ENCODE measurements at places on chromosomes 7 and 10.

GRCh38 chr10:117140525-117140902 is 2.4 kb upstream of the VAX1 start:
- DNase-seq, result no peak

DNA sequence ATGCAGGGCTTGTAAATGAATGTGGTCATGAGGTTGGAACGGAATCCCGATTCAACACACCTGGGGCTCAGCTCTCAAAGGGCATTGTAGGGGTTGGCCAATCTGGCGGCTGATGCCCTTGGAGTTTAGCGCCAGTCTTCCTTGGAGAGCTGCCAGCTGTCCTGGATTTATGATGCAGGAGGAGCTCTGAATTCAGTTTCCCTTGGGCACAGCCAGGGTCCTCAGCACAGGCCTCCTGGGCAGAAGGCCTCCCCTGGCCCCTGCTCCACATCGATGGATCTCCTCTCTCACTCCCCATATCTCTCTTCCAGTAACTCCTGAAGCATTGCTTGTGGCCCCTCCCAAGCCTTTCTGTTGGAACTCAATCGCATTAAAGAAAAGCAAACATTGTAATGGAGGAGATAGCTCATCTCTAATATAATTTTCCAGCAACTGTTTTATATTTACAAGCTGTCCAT is 985 bp upstream of the CYTH3 start:
- no peak for DNase-seq

GRCh38 chr7:127872122-127872521 is 159.1 kb downstream of the LRRC4 start:
- DNase-seq, result no peak

DNA sequence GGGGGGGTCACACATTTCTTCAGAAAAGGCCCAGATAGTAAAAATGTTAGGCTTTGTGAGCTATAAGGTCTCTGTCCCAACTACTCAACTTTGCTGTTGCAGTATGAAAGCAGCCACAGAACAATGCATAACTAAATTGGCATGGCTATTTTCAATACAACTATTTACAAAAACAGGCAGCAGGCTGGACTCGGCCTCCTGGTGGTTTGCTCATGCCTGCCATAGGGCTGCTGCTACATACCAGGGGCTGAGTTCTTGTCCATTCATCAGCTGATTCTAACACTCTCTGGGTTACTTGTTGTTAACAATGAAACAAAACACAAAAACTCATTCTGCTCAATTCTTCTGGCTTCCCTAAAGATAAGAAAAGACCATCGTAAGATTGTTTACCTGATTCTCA is 109.4 kb upstream of the ADAM12 start:
- no peak for DNase-seq

DNA sequence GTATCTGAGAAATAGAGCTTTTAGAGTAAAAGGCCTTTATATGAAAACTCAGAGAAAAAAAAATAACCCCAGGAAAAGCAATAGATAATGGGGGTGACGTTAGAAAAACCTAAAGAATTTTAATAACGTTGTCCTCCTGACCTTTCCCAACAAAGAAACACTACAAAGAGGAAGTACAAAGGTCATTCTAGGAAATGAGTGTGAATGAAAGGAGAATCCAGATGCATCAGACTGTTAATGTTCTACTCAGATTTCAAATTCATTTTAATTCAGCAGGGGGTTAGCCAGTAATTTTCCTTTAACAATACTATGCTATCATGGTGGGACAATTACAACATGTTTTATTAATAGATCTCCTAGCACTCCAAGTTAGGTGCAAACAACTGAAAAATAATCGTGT is 73.8 kb upstream of the CDK1 start:
- no peak for DNase-seq

GRCh38 chr7:158612546-158612945 is 24.9 kb upstream of the PTPRN2 start:
- no peak for DNase-seq

DNA sequence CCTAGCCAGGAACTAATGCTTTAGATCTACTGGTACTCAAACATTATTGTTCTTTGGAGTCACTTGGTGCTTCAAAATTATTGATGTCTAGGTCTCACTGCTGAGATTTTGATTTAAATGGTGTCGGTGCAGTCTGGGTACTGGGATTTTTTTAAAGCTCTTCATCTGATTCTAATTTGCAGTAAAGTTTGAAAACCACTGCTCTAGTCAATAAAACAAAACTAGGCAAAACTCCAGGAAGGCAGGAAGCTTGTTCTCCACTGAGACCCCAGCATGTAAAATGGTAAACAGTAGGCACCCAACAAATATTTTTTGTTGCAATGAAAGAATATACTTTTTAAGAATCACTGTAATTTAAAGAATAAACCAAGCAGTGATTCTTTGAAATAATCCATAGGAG is 49.7 kb downstream of the ADD3 start:
- no peak for DNase-seq

- DNase-seq, result no peak
Observed at GRCh38 chr7:6413637-6414036, 34.1 kb downstream of the DAGLB start.

DNA sequence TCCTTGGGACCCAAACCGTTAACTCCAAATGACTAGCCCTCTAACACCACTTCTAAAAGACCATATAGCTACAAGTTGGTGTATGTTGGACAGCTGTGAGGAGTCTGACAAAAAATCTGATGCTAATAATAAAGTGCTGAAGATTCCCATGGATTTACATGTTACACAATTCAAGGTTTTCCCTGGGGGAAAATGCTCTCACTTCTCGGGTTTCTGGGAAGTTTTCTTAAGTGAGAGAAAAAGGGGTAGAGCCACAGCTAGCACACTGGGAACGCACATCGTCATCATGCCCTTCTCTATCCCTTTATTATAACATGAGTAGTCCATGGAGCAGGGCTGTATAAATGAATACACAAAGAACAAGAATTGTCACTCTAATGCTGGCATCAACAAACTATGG is 162.1 kb downstream of the CHCHD3 start:
- no peak for DNase-seq

DNA sequence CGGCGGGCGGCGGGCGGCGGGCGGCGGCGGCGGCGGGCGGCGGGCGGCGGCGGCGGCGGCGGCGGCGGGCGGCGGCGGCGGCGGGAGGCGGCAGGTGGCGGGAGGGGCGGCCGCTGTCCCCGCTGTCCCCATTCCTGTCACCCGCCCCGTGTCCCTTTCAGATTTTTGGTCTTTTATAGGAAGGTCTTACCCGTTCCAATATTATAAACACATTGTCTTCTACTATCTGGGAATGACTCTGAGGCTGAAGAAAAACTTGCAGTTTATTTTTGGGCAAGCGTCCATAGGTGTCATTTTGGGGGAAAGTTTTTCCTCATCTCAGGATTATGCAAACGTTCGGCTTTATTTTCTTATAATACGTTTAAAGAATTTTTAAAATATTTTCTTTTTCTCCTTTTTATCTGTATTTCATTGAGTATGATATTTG is 578 bp downstream of the ZNF713 start:
- peak; percentile 16 for DNase-seq

GRCh38 chr7:107506674-107507339 is 37.0 kb downstream of the GPR22 start:
- DNase-seq, result no peak

- no peak for DNase-seq
Observed at GRCh38 chr10:6591668-6592067, 11.6 kb upstream of the PRKCQ start.

GRCh38 chr10:6347391-6347951 is 144.7 kb downstream of the PFKFB3 start:
- DNase-seq, result no peak

- DNase-seq, result no peak
Observed at GRCh38 chr7:29495653-29496052, 68.0 kb upstream of the PRR15 start.

DNA sequence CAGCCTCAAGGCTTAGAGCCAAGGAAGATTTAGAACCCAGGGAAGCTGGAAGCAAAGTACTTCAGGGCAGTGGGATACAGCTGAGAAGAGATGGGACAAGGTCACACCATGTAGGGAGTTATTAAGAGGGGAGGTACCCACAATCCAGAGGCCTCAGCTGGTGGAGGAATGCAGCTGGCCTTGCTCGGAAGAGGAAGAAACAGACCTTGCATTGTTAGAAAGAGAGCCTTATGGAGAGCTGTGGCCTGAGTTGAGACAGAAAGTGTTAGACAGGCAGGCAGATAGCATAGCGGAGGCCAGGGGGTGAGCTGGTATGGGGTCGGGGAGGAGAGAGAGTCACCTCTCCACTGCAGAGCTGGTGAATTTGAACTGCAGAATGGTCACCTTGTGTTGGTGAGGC is 173.1 kb downstream of the JCAD start:
- DNase-seq, result no peak

- DNase-seq, result no peak
Observed at GRCh38 chr10:48632166-48632565, 27.3 kb upstream of the ARHGAP22 start.

DNA sequence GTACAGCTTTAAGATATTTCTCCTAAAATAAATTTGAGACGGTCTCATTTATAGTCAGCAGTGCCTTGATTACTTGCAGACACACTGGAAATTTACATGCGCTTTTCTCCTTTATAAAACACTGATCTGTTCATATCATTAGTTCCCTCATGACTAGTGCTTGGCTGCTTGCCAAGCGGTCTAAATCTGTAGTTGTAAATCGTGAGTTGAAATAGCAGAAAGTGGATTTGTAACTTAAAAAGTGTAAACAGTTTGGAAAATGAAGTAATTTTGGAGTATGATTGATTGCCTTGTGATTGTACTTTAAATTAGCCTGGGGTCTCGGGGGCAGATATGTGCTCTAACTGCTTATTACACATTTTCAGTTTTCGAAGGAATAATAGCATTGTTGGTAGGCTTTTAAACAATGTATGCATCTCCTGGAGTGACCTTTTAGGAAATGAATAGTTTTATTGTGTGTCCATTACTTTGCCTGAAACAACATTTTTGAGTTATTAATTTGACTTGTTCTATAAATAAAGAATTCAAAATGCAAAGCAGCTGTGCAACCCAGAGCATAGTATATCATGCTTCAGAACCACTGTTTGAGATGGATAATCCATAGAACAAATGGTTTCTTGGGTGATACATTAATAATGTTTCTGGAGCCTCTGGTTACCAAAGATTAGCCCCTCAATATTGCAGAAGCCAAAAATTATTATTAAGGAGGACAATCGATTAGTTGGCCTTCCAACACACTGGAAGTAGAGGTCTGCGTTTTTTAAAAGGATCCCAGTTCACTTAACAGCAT is 73.3 kb downstream of the ARID5B start:
- no peak for DNase-seq

GRCh38 chr7:12228024-12228423 is 16.9 kb downstream of the TMEM106B start:
- no peak for DNase-seq

DNA sequence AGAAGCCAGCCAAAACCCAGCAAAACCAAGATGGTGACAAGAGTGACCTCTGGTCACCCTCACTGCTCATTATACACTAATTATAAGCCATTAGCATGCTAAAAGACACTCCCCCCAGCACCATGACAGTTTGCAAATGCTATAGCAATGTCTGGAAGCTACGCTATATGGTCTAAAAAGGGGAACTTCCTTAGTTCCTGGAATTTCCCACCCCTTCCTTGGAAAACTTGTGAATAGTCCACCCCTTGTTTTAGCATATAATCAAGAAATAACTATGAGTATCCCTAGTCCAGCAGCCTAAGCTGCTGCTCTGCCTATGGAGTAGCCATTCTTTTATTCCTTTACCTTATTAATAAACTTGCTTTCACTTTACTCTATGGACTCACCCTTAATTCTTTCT is 16.0 kb downstream of the CASP7 start:
- no peak for DNase-seq

DNA sequence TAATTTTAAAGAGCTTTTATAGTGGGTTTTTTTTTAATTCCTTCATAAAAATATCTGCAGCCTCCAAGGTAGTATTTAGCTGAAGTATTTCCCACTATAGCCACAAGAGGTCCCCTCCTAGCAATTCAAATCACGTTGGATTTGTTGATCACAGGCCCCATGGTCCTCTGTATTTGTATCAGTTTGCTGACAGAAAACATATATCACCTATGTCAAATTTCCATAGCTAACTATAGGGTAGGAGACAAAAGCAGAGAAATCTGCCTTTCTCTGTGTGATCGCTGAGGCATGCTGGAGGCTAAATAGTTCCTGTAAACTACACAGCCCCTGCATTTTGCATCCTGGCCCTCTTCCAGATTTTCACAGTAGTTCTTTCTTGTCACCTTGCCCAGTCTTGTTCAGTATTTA is 1.7 kb upstream of the CTNNA3 start:
- DNase-seq, result peak; percentile 35

DNA sequence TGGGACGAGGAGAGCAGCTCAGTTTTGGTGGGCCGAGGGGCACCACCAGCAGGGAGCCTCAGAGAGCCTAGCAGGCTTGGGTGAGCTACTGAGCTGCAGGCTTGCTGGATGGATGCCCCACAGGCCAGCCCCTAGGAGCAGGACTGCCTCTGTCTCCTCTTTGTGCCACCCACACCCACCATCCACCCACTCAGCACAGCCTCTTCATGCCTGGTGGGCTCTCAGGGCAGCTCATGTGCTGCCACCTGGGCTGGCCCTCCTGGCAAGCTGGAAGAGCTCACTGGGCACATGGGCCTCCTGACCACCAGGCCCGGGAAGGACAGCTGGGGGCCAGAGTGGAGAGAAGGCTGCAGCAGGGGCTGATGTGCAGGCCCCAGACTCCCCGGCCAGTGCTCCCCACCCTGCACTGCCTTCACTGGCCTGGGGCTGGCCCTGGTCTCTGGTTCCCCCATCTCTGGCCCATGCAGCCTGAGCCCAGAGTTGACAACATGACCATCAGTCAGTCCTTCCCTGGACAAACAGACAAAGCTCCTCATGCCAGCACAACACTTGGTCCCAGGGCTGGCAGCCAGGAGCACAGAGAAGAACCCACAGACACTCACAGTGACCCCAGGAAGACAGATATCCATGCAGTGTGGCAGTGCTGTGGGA is 8.2 kb downstream of the RASGEF1A start:
- DNase-seq, result no peak

- DNase-seq, result no peak
Observed at GRCh38 chr7:70325509-70326101, 727.3 kb downstream of the AUTS2 start.

DNA sequence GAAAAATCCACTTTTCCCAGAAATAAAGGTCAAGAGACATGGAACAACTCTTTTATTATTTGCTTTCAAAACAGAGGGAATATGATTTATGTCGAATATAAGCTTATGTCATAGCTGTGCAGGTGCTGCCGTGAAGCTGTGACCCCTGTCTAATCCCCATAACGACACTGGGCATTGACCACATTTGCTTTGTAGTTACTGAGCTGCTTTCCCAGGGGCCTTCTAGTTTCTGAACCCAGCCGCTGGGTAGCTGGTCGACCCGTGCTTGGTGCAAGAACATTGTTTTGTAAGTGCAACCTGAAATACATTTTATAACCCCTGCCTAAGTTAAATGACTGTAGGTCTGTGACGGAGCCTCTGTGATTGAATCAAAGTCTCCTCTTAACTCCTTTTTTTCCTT is 144.9 kb upstream of the HDAC9 start:
- no peak for DNase-seq

- no peak for DNase-seq
Observed at GRCh38 chr7:290554-291372, 793 bp downstream of the FOXL3 start.

- DNase-seq, result peak; percentile 58
Observed at GRCh38 chr10:112677689-112678088, 230.7 kb downstream of the VTI1A start.

DNA sequence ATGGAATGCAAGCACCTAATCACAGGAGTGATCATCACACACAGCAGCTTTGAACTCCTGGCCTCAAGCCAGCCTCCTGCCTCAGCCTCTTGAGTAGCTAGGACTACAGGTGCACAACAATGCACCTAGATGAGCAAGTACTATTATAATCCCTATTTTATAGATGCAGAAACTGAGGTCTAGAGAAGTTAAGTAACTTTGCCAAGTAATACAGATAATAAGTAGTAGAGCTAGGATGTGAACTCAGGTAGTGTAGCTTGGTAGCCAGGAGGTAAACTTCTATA is 33.7 kb downstream of the DNAJC12 start:
- DNase-seq, result no peak
